ENCODE measurements at places on chromosomes 3 and 15.

DNA sequence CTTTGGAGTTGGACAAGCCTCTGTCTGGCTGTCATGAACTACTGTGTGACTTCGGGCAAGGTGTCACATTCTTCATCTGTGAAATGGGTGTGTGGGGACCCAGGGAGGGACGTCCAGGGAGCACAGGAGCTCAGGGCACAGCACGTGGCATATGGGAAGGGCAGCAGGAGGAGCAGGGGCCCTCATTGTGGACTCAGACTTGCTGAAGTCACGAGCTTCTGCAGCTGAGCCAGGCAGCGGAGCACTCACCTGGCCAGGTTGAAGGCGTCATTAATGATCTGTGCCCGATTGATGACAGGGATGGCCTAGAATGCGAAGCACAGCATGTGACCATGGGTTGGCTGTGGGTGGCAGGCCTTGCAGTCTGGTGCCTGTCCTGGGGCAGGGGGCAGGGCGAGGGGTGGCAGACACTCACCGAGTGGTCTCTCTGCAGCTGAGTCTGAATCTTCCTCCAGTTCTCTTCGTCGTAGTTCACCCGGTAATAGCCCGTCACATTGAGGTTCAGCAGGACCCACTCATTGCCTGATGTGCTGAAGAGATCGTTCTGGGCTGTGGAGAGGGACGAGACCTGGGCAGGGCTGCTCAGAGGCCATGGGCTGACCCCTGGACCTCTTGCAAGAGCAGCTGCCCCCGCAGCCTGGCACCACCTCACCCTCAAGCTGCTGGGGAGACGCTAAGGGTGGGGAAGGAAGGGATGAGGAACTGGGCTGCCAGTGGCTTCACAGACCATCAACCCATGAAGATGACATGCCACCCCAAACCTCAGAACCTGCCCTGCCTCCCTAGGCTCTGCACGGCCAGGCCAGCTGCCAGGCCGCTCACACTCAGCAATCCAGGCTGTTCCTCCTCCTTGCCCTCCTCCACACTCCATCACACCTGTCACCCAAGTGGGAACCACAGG lies 15.4 kb downstream of the ANPEP start:
- DNase-seq, result no peak

DNA sequence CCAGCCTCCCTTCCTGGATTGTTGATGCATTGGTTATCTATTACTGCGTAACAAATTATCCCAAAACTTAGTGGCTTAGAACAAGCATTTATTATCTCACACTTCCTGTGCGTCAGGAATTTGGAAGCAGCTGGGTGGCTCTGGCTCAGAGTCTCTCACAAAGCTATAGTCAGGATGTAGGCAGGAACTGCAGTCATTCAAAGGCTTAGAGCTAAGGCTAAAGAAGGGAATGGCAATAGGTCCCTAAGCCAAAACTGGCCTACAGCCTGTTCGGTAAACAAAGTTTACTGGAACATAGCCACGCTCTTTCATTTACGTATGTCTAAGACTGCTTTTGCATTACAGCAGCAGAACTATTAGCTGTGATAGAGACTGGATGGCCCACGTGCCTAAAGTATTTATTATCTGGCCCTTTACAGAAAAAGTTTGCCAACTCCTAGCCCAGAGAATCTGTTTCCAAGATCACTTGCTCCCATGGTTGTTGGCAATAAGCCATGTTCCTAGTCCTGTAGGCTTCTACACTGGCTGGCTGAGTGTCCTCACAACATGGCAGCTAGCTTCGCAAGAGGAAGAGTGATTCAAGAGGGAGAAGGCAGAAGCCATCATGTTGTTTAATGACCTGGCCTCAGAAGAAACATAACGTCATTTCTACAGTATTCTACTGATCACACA lies 132.4 kb downstream of the SNRK start:
- no peak for DNase-seq

DNA sequence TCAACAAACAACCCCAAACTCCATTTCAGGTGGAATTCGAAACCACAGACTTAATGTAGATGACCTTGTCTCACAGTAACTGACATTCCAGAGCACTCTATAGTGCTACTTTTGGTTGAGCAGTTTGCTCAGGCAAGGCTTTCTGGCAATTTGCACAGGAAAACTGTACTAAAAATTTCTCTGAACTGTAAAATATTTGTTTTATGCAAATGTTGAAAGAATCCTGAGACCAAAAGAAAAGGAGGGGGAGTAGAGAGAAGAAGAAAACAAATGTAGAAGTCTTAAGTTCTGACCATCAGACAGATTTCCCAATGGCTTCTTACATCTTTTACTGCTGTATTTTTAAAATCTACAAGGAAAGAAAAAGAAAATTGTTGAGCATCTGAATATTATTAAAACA lies 53.5 kb downstream of the DTWD1 start:
- no peak for DNase-seq

GRCh38 chr3:36774052-36774451 lies 9.7 kb upstream of the DCLK3 start:
- no peak for DNase-seq

All from activated T-helper 1 cell treated with anti-CD3 and anti-CD28 coated beads, Interleukin-2, amount 50 U/mL, for 16 hours (primary cell).